Amniotic epithelial cell (primary cell): ENCODE measurements at places on chromosomes 3 and 15.

DNA sequence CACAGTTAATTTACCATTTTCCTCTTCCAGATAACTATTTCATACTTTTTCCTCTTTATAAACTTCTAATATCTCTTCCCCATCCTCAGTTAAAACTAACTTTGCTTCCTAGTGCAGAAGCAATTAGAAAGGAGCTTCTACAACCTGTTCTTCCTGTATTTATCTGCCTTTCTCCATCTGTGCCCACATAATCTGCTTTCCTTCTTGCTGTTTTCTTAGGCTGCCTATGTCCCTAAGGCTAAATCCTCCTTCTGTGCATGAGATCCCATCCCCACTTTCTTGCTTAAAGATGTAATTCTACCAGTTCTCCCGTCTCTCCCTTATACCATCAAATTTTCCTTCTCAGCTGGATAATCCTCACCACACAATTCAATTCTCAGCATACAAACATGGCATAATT, 28.3 kb upstream of the HGD start:
- DNase-seq, result no peak

- no peak for DNase-seq
Observed at GRCh38 chr3:15041950-15042349, 23.2 kb downstream of the MRPS25 start.

DNA sequence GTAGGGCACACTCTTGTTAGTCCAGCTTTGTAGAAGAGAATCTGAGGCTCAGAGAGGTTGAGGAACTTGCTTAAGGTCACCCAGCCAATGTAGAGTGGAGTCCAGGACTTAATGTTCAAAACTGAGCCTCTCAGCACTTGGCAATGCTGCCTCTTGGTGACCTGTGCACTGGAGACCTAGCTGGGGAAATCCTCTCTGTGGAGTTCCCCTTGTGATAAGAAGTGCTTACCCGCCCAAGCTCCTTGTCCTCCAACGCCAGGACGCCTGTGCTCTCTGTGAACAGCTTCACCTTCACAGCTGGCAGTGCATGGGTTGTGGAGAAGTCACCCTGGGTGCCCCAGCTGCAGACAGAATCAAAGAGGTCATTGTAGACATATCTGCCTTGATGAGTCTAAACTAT, 219.1 kb upstream of the FEZF2 start:
- DNase-seq, result no peak

GRCh38 chr15:26729030-26729429, 43.8 kb downstream of the GABRB3 start:
- DNase-seq, result no peak

- no peak for DNase-seq
Observed at GRCh38 chr15:48784756-48785155, 26.1 kb downstream of the CEP152 start.

- DNase-seq, result no peak
Observed at GRCh38 chr3:101849714-101850245, 466 bp downstream of the NFKBIZ start.

- peak; percentile 48 for DNase-seq
Observed at GRCh38 chr15:63075984-63076713, 33.6 kb downstream of the TPM1 start.

- peak; percentile 92 for DNase-seq
Observed at GRCh38 chr3:79019137-79019923, 748.5 kb downstream of the ROBO1 start.

DNA sequence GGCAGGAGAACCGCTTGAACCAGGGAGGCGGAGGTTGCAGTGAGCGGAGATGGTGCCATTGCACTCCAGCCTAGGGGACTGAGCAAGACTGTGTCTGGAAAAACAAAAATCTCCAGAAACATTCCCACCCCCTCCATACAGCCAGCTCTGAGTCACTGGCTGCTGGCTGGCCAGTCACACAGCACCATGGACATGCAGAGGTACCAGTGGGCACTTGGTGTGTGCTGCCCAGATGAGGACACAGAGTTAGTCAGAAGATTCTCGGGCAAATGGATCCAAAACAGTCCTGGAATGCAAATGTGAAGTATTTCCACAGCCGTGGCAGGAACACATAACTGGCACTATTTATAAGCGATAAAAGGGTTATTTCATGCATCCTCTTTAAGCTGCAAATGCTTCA, 44.6 kb downstream of the BDH1 start:
- no peak for DNase-seq

- peak; percentile 4 for DNase-seq
Observed at GRCh38 chr3:94522488-94522887, 459.6 kb downstream of the NSUN3 start.

GRCh38 chr15:46997501-46997900, 719.8 kb upstream of the SEMA6D start:
- DNase-seq, result no peak

- DNase-seq, result no peak
Observed at GRCh38 chr15:67372543-67372942, 118.0 kb downstream of the IQCH start.

- no peak for DNase-seq
Observed at GRCh38 chr3:124752051-124752450, 21.8 kb downstream of the UMPS start.

DNA sequence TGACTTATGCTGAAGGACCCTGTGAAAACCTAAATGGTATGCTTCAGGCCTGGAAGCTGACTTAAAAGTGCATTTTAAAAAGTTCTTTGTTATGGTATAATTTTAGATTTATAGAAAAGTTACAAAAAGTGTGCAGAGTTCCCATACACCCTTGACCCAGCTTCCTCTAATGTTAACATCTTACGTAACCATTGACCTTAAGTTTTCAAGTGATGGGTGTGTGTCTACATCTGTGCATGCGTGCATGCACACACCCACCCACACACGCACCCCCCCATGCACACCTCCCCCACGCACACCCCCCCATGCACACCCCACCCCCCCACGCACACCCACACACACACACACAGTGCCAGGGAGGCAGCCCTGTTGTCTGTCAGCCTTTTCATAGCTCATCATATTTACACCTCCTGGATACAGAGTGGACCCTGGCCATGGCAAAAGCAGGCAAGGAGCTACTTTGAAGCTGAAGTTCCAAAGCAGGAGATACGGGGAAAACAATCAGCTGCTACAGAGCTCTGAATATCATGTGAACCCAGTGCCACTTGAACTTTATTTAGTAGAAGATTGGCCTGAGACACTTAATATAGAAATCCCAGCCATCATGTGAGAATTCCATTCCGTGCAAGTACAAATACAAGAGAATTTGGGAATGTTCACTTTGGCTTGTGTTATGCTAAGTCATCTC, 30.0 kb upstream of the TRAK1 start:
- DNase-seq, result no peak

- no peak for DNase-seq
Observed at GRCh38 chr3:71067977-71068654, 515.4 kb downstream of the FOXP1 start.

- no peak for DNase-seq
Observed at GRCh38 chr3:3081381-3082233, 28.6 kb downstream of the IL5RA start.
